Stimulated activated CD4-positive, alpha-beta T cell treated with anti-CD3 and anti-CD28 coated beads, Interleukin-1b, Interleukin-23, amount 100 ng/mL, for 48 hours (primary cell): ENCODE measurements at places on chromosomes 12 and 14.

DNA sequence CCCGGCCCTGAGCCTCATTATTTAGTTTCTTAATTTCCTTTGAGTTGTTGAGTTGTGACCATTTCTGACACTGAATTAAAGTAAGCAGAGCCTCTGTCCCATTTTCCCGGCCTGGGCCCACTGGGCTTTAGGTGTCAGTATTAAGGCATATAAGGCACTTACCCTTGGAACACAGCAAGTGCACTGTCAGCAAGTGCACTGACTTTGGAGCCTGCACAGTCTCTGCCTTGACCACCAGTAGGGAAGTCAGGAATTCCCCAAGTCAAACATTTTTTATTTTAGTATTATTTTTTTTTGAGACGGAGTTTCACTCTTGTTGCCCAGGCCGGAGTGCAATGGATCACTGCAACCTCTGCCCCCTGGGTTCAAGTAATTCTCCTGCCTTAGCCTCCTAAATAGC is 56.6 kb downstream of the MAX start:
- no peak for DNase-seq

DNA sequence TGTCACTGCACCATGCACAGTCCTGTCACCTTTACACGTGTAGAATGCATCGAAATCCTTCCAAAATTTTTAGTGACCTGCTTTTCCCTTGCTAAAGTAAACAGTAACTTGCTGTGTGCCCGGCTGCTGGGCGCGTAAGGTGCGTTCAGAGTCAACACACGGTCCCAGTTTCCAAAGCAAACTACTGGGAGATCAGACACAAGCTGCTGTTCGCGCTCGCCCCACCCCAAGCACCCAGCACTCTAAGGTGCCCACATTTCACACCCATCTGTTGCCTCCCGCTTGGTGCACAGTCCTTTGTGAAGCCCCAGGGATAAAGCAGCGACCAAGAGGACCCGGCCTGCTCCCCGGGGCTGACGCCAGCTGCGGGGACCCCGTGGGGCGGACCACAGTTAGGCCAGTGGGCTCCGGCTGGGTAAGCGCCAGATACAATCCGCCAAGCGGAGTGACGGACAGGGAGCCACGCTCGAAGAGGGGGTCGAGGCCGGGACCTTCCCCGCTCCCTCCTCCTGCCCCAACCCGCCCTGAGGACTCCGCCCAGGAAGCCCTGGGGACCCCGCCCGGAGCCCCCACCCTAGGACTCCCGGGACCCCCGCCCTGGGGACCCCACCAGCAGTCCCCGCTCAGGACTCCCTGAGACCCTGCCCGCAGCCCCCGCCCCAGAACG is 633 bp downstream of the STX2 start:
- no peak for DNase-seq

DNA sequence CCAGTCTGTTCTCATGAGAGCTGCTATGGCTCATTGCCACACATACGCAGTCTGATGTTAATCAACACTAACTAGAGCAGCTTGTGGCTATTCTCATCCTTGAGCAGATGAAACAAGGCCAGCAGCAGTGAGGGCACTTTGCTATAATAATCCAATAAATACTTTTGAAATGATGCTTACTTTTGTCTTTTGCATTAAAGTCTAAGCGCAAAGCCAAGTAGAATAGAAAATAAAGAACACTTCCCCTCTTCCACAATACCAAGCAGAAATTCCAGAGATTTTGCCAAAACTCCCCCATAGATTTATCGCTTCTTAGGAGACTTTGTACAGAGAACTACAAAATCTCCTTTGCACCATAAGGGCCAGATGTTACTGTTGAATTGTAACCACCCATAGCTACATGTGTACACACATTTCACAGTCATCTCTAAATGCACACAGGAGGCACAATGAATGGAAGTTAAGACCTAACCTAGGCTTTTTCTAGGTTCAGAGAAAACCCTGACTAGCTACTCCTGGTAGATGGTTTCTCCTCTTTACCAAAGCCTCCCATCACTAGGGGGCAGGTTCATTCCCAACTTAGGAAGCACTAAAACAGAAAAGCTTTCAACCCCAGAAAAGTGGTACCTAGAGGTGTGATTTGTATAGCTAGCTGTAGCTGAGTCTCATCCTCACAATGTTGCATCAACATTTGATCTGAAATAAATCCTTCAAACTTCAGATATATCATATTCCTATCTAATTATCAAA is 119.3 kb downstream of the HMGA2 start:
- DNase-seq: no peak

DNA sequence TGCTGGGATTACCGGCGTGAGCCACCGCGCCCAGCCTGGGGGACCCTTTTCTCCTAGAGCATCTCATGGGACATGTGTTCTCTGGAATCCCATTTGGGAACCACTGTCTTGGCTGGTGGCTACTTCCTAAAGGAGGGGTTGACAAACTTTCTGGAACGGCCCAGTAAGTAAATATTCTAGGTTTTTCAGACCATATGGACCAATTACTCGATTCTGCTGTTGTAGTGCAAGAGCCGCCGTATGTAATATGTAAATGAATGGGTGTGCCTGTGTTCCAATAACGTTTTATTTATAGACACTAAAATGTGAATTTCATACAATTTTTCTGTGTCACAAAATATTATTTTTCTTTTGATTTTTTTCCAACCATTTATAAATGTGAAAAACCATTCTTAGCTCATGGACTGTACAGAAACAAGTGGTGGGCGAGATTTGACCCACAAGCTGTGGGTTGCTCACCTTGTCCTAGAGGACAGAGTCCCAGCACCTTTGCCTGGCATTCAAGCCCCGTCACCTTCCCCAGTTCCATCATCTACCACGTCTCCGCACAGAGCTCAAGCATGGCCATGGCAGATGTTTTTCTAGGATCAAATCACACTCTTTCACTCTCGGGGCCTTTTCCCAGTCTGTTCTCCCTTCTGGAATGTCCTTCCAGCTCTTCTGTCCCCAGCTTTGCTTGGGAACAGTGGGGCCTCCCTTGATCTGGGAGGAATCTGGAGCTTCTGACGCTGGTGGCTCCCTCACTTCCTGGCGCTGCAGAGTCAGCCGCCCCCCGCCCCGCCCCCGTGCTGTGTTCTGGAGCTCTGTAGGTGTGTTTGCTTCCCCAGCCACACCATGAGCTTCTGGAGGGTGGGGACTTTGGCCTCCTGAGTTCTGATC is 17.9 kb upstream of the RCOR1 start:
- DNase-seq: no peak

DNA sequence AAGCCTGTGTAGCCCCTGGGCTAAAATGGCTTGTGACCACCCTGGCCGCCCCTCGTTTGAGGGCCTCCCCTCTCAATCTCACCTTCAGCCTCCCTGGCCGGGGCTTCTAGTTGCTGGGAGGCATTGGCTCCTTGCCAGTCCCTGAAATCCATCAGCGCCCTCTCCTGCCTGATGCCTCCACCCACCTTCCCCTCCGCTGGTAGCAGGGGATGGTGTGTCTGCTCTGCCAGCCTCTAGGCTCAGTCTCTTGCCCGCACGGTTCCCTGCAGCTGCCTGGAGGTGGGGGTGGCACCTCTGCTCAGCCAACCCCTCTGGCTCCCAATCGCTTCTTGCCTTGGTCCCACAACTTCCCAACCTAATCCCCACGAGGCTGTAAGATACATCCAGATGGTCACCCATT is 167.9 kb downstream of the PHETA1 start:
- DNase-seq: no peak

DNA sequence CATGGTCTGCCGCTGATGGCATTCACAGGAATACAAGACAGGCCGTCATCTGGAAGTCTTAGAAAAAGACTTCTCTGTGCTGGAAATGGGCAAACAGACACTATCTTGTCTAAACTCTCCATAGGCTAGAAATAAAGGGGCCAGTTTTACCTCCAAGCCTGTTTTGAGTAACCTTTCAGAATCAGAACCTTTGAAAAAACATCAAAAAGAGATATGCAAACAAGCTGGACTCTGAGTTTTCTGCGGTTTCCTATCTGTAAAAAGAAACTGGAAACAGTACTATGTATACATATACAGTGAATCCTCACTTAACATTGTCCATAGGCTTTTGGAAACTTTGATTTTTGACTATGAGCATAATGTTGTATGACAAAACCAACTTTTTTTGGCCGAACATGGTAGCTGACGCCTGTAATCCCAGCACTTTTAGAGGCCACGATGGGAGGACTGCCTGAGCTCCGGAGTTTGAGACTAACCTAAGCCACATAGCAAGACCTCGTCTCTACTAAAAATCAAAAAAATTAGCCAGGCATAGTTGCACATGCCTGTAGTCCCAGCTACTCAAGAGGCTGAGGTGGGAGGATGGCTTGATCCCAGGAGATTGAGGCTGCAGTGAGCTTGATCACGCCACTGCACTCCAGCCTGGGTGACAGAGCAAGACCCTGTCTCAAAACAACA is 92.9 kb upstream of the MAX start:
- DNase-seq: no peak

DNA sequence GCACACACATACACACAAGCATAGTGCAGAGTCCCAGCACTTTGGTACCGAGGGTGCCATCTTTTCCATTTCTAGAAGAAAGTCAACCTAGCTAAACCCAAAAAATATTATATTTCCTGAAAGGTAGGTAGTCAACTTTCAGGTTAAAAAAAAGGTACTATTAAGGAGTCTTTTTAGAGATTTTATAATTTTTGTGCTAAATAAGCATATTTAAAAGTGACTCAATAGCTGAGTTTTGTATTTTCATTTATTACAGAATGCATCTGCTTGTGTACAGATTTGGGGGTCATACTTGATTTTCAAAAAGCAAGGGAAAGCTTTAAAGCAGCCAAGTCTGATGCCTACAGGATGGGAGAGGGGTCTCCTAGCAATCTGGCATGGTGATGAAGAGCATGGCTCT is 34.6 kb downstream of the DCAF5 start:
- no peak for DNase-seq

DNA sequence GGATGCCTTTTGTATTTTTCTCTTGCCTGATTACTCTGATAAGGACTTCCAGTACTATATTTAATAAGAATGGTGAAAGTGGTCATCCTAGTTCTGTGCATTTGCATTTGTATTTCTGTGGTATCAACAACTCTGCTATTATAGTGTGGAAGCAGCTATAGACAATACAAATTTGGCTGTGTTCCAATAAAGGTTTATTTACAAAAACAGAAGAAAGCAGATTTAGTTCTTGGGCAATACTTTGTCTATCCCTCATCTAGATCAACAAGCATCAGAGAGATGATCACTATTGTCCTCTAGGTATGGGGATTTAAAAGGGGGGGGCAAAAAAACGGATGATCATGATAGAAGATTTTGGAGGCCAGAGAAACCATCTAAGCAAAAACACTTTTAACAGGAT is 19.1 kb upstream of the BTG1 start:
- no peak for DNase-seq

DNA sequence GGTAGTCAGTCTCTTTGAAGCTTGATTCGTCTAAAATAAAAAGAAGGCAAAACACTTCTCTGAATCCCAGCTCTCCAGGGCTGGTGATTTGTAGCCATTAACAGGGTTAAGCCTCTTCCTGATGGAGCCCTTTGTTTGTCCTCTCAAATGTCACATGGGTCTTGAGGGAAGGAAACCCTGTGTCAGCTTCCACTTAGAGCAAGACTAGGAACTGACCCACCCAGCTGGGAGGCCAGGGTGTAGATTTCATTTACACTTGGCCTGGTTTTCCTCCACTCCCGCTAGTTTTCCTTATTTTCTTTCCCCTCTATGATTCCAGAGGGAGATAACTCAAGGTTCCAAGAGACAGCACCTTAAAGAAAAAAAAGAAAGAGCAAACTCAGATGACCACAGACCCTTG is 230.5 kb upstream of the EGLN3 start:
- DNase-seq: no peak

GRCh38 chr12:129404556-129404955 is 499.3 kb downstream of the TMEM132D start:
- no peak for DNase-seq

DNA sequence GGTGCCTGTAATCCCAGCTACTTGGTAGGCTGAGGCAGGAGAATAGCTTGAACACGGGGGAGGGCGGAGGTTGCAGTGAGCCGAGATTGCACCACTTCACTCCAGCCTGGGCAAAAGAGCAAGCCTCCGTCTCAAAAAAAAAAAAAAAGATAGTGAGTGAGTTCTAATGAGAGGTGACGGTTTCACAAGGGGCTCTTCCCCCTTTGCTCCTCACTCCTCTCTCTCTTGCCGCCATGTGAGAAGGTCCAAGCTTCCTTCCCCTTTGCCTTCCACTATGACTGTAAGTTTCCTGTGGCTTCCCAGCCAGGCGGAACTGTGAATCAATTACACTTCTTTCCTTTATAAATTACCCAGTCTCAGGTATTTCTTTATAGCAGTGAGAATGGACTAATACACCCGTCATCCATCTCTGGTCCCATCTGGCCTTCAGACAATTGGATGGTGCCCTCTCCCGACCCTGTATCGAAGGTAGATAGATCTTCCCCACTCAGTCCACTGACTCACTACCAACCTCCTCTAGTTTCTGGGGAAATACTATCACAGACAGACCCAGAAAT is 27.0 kb upstream of the RCOR1 start:
- no peak for DNase-seq

GRCh38 chr12:1607940-1608712 is 13.7 kb upstream of the FBXL14 start:
- no peak for DNase-seq

GRCh38 chr12:58608711-58609110 is 311.6 kb downstream of the LRIG3 start:
- DNase-seq: no peak

DNA sequence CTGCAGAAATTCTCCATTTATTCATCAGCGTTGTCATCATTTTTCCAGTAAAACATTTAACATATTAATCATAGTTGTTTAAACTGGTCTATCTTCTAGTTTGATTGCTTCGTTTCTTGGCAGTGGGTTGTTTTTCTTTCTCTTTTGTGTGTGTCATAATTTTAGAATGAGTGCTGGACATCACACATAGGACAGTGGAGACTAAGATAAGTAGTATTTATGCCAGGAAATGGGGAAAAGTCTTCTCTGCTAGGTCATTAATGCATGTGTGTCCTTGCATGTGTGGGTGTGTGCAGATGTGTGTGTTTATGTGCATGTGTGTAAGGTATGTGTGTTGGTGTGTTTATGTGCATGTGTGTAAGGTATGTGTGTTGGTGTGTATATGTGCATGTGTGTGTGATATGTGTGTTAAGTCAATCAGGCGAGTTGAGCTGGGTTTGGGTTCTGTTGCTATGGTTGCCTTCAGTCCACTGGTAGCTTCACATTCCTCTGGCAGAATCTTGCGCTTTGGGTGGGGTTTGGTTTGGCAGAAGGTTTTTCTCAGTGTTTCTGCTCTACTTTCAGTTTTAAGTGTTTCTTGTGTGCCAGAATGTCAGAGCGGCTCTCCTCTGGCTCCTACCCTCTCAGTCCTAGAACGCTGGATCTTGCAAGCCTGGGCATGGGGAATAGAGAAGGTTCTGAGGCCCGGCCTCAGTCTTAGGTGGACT is 7.8 kb upstream of the ADGRD1 start:
- DNase-seq: no peak

DNA sequence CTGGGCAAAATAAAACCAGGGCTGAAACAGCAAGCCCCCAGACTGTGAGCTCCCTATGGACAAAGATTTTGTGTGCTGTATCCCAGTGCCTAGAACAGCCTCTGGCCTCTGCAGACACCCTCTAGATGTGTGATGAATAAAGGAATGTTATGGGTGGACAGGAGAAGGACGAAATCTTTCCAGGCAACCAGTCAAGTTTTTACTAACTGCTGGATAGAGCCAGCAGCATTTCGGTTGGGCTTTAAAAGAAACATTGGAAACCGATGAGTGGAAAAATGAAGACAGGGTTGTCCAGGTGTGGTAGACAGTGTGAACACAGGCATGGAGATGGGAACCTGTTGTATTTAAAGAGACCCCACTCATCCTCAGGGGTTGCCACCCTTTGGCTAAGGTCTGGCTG is 4.0 kb downstream of the CHGA start:
- DNase-seq: no peak
